ENCODE measurements at places on chromosomes 7 and 10. TPM values are rescaled to one million over a fixed set of nuclear protein-coding genes. Genes with fewer than 3 reads are reported as not detected.

DNA sequence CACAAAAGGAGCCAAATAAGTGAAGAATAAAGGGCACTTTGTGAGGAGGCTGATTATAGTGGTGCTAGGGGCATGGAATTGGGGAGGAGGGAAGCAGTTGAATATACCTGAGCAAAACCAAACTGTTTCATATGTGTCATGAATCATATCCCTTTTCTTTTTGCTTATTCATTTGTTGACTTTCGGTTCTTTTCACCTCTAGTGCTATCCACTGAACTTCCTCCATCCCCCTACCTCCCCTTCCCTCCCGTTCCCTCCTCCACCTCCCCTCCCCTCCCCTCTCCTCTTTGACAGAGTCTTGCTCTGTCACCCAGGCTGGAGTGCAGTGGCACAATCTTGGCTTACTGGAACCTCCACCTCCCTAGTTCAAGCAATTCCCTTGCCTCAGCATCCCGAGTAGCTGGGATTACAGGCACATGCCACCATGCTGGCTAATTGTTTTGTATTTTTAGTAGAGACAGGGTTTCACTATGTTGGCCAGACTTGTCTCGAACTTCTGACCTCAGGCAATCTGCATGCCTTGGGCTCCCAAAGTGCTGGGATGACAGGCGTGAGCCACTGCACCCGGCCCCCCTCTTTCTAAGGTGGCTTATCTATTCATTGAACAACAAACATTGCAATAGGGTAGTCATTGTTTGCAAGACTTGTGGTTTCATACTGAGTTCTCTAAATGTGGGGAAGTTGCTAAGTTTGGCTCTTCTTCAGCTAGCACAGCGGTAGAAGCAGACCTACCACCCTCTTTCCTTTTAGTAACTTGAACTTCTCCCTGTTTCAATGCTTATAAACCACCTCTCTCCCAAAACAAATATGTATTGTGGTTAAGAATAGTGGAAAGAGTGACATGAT, 150.4 kb upstream of the PRPS1L1 start:
- peak; percentile 51 for ATAC-seq

DNA sequence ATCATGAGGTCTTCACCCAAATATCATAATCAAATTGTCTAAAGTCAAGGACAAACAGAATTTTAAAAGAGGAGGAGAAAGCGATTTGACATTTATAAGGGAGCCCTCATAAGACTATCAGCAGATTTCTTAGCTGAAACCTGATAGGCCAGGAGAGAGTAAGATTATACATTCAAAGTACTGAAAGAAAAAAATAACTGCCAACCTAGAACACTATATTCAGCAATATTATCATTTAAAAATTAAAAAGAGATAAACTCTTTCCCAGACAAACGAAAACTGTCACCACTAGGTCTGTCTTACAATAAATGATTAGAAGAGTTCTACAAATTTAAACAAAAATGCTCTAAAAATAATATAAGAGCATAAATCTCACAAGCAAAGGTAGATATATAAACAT, 154.1 kb upstream of the TMEM106B start:
- ATAC-seq: no peak

- ATAC-seq: no peak
Measured at GRCh38 chr10:5844345-5845055, 31.3 kb upstream of the GDI2 start.

GRCh38 chr10:21364196-21365114, 161.0 kb downstream of the SKIDA1 start:
- peak; percentile 71 for ATAC-seq

DNA sequence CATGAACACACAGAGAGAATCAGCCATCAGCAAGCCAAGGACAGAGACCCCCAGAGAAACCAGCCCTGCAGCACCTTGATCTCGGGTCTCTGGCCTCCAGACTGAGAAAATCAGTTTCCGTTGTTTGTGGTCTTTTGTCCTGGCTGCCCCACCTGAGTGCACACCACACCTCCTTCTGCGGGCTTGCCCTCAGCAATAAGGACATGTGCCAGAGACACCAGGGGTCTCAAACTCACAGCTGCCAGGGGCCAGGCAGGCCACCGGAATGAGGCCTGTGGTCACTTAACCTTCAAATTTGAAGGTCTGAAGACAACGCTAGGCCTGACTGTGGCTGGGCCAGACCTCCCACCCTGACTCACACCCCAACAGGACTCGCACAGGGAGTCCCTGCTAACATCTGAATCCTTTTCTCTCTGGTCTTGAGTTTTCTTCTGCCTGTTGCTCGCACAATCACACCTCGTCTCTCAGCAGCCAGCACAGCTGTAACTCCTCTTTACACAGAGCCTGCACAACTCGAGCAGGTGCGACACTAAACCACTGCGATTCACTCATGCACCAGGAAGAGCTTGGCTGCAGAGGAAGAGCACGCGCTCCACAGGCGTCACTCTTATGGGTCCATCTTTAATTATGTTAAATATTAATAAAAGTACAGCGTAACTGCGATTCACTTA, 86.2 kb downstream of the CHST15 start:
- no peak for ATAC-seq

GRCh38 chr10:59677253-59677831, 32.3 kb downstream of the SLC16A9 start:
- no peak for ATAC-seq

Gene CYP26C1
- total RNA-seq: not detected

- no peak for ATAC-seq
Measured at GRCh38 chr7:93018716-93019115, 99.1 kb downstream of the SAMD9 start.

DNA sequence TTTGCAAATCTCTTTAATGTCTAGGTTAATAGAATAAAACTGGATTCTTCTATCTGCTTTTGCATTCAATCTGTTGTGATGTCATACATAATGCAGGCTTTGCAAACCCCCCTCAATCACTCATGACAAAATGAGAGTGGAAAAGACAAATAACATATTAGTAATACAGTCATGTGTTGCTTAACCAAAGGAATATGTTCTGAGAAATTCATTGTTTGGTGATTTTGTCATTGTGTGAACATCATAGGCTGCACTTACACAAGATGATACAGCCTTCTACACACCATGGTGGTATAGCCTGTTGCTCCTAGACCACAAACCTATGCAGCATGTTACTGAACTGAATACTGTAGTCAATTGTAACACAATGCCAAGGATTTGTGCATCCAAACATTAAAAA, 87.3 kb upstream of the SEC61G start:
- ATAC-seq: no peak

Data from esophagus mucosa (tissue), 1 donor.